ENCODE measurements at places on chromosomes 5 and 9.

DNA sequence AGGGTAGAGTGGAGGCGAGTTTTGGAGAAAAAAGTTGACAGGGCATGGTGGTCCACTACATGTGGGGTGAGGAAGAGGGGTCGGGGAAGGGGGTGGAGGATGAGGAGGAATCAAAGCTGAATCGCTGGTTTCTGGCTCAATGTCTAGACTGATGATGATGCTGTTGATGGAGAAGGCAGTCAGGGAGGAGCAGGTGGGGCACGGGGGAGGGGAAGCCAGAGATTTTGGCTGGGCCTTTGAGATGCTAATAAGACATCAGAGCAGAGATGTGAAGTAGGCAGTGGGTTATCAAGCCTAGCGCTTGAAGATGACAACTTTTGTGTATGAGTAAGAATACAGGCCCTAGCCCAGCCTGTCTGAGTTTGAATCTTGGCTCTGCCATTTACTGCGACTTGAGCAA lies 32.4 kb upstream of the TTC23L start:
- DNase-seq, result no peak

- no peak for DNase-seq
Measured at GRCh38 chr5:121725450-121725849, 126.2 kb upstream of the FTMT start.

- DNase-seq, result no peak
Measured at GRCh38 chr5:38148021-38148625, 110.2 kb upstream of the EGFLAM start.

GRCh38 chr5:120252839-120253238 lies 211.3 kb upstream of the PRR16 start:
- no peak for DNase-seq

DNA sequence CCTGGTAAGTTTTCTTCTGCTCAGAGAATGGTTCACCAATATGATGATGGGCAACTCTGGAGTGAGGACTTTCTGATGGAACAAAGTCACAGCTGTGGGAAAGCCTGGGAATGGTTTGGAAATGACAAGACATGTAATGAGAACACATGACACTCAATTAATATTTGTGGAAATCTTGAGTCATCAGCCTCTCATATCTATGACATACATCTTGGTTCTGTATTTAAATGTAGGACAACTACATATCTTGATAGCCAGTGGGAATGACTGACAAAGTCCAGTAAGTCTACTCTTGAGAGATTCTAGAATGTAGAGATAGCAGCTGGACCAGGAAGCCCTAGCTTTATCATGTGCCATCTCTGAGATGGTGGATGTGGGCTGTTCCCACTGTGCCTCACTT lies 85.5 kb downstream of the PALM2AKAP2 start:
- DNase-seq, result no peak

DNA sequence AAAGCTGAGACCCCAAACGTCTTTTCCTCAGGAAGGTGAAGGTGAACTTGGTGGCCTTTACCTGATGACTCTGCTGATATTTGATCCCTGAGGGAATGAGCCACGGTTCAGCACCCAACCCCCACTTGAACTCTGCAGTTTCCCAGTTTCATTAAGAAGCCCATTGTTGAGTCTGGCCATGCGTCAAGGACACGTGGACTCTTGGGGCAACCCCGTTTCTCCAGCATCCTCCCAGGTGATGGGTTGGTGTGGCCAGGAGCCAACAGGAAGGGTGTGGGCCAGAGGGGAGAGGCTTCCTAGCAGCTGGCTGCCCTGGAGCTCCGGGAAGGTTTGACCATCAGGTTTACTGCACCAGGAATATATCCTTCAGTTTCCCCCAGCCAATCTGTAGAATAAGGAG lies 59.5 kb upstream of the GNE start:
- DNase-seq, result no peak

DNA sequence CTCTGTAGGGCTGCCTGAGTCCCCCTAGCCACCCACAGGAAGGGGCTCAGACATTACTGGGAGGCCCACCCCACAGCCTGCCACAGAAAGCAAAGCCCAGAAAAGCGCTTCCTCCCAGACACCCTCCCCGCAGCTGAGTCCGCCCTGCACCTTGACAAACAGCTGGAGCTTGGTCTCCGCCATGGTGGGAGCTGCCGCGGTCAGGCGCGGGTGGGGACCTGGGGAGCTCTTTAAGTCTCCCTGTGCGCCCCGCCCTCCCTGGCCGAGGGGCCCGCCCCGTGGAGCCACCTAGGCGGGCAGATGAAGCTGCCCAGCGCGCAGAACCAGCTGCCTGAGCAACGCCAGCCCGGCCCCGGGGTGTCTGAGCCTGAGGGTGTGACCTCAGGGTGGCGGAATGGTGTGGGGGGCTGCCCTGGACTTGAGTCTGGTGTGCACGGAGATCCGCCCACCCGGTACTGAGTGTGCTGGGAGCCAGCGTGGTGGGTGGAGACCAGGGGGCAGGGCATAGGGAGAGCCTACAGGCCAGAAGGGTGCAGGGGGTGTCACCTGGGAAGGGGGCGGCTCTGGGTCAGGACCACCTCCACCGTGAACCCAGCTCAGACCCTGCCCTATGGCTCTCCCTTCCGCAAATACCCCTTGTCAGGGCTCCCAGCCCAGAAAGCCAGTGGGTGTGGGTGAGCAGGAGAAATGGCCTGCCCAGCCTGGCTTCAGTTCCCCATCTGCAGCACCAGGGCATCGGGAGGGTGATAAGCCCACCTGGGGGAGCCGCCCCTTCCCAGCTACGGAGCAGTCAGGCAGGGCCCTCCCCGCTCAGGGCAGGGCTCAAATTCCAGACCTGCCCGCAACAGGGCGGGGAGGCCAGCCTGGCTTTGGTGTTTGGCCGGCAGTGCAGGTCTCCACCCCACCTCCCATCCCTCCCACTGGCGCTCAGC lies at the start of gene CLIC3:
CLIC3 (minus strand) TSS at position 208 of the 932 bp plus-strand sequence; CDS start at position 183, 25 bp downstream.
- DNase-seq, result no peak

Data from activated naive CD8-positive, alpha-beta T cell treated with anti-CD3 and anti-CD28 coated beads, Interleukin-2, amount 50 U/mL, for 16 hours (primary cell).